Fibroblast of the aortic adventitia (primary cell): ENCODE measurements at places on chromosomes 6 and 20.

DNA sequence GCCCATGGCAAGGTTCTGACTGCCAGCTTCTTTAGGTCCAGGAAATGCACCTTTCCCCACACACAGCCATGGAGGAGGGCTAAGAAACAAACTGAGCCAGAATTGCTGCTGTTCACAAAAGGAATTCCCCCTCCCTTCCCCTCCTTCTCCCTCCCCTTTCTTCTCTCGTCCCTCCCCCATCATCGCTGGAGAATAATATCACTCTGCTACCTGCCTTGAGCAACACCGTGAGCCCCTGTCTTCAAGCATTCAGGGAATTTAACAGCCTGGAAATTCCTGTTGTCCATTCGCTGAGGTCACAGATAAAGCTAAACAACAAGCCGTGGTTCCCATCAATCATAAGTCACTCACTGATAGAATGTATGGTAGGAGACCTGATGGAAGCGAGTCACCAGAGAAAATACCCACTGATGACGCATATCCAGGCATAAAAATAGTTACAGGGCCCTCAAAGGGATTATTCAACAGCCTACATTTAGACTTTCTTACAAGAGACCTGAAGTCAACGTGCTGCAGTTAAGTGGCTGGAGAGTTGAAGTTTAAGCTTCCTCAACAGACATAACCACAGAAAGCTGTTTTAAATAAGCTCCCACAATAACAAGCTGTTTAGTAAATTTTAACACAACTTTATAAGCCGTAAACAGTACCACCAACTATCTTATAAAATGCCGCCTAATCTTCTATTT, 59.7 kb downstream of the HIVEP2 start:
- peak; percentile 97 for DNase-seq

DNA sequence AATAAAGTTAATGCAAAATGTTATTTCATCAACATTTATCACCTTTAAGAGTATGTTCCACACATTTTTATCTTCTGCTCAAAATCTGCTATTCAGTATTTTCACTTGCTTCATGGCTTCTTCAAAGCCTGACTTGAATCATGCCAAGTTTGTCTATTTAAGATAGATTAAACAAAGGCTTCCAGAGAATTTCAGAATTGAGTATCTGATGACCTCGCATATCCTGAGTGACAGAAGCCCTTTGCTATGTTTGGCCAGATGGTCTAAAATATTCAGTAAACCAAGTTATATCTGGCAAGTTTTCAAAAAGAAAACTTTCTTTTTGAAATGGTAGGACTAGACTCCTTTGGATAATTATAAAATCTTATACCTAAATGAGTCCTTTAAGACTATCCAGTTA, 348.9 kb upstream of the KCNQ5 start:
- peak; percentile 0 for DNase-seq

DNA sequence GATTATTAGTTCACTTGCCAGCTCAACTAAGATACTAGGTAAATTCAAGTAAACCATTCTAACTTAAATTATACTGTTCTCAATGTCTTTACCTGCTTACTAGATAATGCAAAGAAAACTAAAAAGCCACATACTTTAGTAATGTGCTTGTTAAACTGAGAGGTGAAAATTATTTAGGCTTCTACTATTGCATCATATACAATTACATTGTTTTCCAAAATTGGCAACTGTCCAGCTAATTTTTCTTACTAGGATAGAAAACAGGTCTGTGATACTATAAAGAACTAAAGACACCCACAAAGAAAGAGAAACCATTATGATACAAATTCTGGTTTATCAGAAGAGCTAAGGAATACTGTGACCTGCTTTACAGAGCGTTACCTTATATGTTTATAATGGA, 45.6 kb upstream of the ALDH8A1 start:
- DNase-seq: peak; percentile 17

GRCh38 chr6:34593701-34594100, 37.6 kb upstream of the SPDEF start:
- no peak for DNase-seq

DNA sequence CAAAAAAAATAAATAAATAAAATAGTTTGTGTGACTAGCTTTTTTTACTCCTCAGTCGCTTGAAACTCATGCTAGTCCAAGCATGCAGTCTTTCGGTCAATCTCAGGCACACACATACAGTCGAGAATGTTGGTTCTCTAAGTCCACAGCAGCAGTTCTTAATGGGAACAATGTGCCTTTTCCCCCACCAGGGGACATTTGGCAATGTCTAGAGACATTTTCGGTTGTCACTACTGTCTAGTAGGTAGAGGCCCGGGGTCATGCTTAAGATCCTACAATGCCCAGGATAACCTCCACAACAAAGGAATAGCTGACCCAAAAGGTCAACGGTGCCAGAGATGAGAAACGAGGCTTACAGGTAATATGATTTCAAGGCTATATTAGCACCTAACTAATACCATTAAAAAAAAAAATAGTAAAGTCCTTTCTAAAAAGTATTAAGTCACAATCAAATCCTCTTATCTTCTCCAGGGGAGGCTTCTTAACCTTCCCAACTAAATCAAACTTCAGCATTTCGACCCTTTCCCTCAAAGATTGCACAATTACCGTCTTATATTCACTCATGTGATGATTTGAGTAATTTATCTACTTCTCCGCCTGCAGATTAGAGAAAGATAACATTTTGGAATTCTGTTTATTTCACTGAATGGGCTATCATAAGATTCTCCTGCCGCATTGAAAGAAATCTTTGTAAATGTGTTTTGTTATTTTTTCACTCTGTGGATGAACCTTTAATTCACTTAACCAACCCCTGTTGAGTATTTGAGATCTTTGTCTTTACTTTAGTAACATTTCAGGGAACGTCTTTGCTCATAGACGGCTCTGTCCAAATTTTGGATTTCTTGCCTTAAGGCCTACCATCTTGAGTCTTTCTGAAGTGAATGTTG, 8.1 kb upstream of the SALL4 start:
- no peak for DNase-seq

DNA sequence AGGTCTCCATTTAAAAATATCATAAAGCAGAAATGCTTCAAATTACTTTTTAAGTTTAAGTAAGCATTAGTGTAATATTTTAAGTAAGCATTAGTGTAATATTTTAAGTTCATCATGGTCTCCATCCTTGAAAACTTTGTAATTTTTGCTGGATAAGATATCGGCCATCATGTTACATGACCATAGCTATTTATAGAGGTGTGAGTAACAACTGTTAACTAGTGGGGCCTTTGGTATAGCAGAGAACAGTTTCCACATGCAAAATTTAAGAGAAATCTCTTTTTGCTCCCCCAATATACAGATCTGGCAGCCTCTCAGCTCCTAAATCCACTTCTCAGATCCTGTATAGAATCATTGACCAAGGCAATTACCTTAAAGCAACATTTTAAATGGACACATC, 468 bp downstream of the TRDN start:
- DNase-seq: no peak

GRCh38 chr6:82415820-82416219, 52.2 kb downstream of the TPBG start:
- DNase-seq: peak; percentile 47

GRCh38 chr6:25279748-25280343, 672 bp downstream of the CARMIL1 start:
- DNase-seq: peak; percentile 7

DNA sequence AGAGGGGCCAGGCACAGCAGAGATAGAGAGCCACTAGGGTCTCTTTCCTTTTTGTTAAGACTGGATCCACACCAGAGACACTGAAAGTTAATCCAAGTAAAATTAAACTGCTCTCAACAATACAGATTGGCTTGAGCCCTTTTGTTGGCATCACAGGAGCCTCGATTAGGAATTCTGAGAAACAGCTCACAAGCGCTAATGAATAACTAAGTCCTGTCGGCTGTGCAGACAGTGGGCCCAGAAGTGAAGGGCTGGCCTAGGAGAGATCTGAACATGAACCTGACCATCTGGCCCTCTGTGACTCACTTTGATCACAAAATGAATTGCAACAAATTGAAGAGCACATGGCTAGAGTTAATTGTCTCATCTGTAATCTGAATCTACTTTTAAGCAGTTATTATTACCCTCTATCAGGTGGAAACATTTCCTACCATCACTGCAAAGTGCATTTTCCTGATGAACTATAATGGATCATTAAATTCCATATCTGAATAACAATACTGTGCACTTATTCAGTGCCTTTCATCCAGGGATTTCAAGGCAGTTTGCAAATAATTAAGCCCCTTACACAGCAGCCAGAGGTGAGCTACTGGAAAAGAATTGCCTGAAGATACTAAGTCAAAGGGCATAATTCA, 3.2 kb downstream of the BACH2 start:
- DNase-seq: no peak

DNA sequence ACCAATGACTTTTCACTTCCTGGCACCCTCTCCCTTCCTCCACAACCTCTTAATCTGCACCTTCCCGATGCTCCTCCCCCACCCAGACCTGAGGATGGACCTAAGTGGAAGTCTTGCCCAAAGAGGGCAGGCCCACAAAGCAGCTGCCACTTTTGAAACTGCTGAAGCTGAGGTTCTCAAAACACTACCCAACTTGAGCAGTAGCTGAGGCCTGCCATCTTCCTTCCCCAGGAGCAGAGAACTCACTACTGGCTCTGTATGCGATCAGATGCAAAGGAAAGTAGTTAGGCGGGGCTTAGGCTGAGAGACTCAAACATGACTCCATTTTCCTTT, 1.5 kb downstream of the HM13 start:
- no peak for DNase-seq

- DNase-seq: no peak
These were observed 20.6 kb upstream of the FBXO9 start for GRCh38 chr6:53044572-53044971.

DNA sequence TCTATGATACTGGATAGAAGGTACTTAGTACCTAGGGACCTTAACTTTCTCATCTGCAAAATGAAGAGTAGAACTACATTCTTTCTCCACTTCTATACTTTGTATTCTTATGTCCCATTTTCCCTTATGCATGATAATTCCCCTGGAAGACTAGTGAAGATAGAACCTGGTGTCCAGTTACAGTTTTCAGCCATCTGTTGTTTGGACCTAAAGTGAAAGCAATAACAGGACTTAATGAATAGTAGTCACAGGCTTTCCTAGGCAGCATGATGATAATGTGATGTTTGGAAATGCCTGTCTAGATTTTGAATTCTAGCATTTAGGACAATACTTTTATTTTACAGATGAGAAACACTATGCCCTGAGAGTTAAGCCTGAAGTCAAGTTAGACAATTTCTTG, 153.8 kb downstream of the RIMS1 start:
- no peak for DNase-seq
